Activated T-helper 9 cell treated with anti-CD3 and anti-CD28 coated beads, Interleukin-2, amount 50 U/mL, for 16 hours (primary cell): ENCODE measurements at places on chromosomes 16 and 17.

- no peak for DNase-seq
Measured at GRCh38 chr17:34249061-34249460, 6.0 kb upstream of the CCL2 start.

DNA sequence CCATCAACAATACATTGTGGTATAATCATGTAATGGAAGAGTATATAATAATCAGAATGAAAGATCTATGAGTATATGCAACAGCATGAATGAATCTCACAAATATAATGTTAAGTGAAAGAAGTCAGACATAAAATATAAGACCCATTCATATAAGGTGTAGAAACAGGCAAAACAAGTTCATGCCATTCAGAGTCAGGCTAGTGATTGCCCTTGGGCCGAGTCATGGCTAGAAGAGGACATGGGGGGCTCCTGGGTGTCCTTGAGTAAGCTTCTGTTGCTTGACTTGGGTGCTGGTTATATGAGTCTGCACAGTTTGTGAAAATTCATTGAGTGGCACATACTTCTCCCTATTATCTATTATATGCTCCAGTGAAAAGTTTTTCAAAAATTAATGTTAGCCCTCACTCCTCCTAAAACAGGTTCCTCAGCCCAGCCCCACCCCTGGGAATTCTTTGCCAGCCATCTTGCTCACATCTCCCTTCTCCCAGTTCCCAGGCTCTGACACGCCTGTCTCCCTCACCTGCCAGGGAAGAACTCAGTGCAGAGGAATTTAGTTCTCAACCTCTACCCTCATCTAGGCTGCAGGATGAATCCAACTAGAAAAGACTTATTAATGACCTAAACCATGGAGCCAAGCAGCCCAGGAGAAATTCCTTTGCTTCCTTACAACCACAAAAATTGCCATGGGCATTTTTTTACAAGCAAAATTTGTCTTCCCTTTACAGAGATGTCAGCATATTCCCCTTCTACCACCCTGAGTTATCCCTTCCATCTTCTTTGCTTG is 52.4 kb upstream of the NFAT5 start:
- DNase-seq, result no peak

- no peak for DNase-seq
Measured at GRCh38 chr16:85505794-85506634, 107.1 kb upstream of the GSE1 start.

GRCh38 chr16:19223235-19224170 is 55.5 kb downstream of the SYT17 start:
- no peak for DNase-seq

- no peak for DNase-seq
Measured at GRCh38 chr16:4018391-4018790, 97.9 kb downstream of the ADCY9 start.

GRCh38 chr17:51741458-51741857 is 417.1 kb downstream of the CA10 start:
- DNase-seq, result no peak

DNA sequence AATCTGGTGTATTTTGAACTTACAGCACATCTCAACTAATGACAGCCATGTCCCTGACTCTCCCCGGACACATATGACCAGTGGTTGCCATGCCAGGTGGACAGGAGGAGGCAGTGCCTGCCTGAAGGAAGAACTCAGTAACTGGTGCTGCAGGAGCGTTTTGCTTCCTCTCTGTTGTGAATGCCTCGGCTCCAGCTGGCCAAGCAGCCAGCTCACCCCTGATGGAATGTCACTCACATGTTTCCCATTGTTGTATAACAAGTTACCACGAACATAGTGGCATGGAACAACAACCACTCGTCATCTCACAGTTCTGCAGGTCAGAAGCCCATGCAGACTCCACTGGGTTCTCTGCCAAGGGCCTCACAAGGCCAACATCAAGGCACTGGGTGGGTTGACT is 20.1 kb upstream of the IRF8 start:
- no peak for DNase-seq

GRCh38 chr17:27807567-27808470 is 7.5 kb upstream of the NOS2 start:
- peak; percentile 32 for DNase-seq

- no peak for DNase-seq
Measured at GRCh38 chr17:4017377-4017776, 53.1 kb upstream of the ATP2A3 start.

DNA sequence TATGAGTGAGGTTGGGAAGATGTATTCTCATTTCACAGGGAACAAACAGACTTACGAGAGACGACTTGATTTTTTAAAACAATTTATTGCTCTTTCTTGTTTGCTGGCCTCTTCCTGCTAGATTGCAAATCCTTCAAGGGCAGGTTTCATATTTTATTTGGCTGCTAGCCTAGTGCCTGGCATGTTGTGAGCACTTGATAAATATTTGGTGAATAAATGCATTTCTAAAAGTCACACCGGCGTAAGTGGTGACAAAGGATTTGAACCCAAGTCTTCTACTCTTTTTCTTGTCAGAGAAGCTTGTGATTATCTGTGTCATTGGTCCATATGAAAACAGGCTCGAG is 1.4 kb downstream of the WWP2 start:
- no peak for DNase-seq

DNA sequence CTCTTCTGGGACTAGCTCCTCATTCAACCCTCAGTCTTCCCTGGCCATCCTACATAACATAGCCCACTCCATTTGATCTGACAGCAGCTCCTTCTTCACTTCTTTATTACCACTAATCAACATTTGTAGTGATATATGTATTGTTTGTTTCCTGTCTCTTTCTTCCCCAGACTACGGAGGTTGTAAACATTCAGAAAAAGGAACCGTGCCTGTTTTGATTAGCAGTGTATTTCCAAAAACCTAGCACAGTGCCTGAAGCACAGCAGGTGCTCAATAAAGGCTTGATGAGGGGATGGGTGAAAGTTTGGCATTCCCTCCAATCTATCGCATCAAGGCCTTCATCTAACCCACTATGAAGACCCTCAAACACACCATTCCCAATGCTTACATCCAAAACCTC is 150.8 kb downstream of the XYLT1 start:
- DNase-seq, result no peak

- no peak for DNase-seq
Measured at GRCh38 chr17:21361020-21361809, 14.9 kb upstream of the KCNJ12 start.

- DNase-seq, result no peak
Measured at GRCh38 chr17:17029938-17030337, 12.3 kb upstream of the MPRIP start.

- no peak for DNase-seq
Measured at GRCh38 chr17:48629411-48629759, 3.2 kb upstream of the HOXB9 start.

- no peak for DNase-seq
Measured at GRCh38 chr17:38697061-38697820, 7.8 kb upstream of the MLLT6 start.

DNA sequence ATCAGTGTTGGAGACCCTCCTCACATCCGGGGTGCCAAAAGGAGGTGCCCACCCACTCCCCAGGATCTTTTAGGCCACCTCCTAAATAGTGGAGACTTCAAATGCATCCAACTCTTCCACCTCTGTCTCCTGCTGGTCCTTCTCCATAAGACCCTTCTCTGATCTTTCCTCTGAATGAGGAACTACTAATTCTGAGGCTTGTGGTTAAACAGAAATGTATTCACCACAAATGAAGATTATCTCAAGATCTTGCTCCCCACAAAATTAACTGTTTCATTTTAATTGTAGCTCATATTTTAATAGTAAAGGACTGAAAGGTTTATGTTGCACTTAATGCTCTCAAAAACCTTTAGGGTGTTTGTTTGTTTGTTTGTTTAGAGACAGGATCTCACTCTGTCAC is 34.1 kb downstream of the TLE7 start:
- no peak for DNase-seq

DNA sequence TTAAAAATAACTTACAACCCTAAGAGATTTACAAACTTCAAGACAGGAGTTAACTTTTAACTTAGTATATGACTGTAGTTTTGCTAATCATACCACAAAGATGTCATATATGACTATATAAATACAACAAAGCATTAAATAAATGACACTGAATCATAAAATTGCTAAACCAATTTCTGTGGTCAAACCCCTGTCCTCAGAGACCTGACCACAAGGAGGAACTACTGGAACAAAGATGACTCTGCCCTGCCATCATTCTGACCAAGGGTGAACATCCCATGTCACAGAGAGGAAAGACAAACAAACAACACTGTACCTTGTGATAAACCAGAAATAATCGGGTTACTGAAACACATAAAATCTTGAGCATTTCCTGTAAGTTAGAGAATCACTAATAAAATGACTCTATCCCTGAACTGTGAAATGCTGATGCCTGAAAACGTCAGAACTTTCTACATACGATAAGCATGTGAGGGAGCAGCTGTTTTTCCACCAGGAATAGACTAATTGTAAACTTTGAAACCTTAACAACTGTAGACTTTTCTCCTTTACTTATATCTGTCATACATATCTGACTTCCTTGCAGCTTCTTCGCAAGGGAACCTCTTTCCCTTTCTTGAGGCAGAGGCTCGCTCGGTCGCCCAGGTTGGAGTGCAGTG is 47.9 kb downstream of the WDR59 start:
- DNase-seq, result no peak

- no peak for DNase-seq
Measured at GRCh38 chr17:15954222-15954621, 9.3 kb downstream of the ADORA2B start.

DNA sequence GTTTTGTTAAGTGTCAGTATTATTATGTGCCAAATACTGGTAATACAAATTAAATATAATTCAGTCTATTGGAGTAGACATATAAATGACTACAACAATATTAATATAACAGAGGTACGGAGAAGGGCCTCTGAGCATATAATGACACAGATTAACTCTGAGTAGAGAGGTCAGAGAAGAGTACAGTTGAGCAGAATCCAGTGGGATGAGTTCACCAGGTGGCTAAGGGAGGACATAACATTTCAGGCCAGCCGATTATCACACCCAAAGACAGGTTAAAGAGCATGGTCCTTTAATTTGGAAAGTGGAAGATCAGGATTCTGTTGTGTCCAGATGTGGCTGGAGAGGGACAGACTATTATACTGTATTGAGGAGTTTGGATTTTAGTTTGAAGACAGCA is 11.3 kb downstream of the NFATC3 start:
- DNase-seq, result no peak

- no peak for DNase-seq
Measured at GRCh38 chr17:72311004-72311403, 190.2 kb downstream of the SOX9 start.

- no peak for DNase-seq
Measured at GRCh38 chr17:49362723-49363117, 670 bp upstream of the ZNF652 start.

- no peak for DNase-seq
Measured at GRCh38 chr16:89619840-89620239, 6.4 kb downstream of the DPEP1 start.

- no peak for DNase-seq
Measured at GRCh38 chr16:31711344-31711845, 162.2 kb upstream of the ZNF267 start.

DNA sequence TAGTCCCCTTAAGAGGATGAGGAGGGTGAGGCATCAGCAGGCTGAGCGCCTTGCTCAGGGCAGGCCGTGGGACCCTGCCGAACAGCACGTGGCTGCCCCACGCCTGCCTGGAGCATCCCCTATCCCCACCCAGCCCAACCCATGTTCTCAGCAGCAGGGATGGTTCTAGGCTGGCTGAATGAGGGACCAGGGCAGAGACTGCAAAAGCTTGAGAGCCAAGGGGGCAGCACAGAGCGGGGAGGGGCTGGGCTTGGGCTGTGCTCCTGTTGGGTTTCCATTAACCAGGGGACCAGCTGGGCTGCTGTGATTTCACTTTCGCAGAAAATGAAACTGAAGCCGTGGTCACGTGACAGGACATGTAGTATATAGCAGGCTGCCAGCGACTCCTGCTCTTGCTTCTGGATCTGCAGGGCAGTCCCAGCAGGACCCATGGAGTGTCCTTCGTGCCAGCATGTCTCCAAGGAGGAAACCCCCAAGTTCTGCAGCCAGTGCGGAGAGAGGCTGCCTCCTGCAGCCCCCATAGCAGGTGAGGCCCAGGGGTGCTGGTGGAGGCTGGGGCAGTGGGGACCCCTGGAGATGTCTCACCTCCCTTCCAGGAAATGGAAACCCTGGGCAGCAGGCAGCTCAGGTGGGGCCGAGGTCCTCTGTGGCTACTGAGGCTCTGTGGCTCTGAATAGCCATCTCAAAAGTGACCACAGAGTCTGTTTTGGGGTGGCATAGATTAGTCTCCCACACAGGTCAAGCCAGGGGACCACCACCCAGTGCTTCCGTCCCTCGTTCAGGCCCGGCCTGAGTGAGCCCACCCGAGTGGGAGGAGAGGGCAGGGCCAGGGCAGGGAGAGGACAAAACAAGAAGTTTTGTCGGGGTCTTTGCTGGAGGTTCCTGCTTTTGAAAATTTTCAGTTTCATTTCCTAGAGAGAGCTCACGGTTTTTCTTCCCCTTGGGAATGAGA is 2.9 kb downstream of the RNF213 start:
- DNase-seq, result peak; percentile 76

GRCh38 chr17:66523378-66524200 is 221.2 kb downstream of the PRKCA start:
- no peak for DNase-seq

- DNase-seq, result no peak
Measured at GRCh38 chr16:71767060-71767900, 41.4 kb downstream of the AP1G1 start.

DNA sequence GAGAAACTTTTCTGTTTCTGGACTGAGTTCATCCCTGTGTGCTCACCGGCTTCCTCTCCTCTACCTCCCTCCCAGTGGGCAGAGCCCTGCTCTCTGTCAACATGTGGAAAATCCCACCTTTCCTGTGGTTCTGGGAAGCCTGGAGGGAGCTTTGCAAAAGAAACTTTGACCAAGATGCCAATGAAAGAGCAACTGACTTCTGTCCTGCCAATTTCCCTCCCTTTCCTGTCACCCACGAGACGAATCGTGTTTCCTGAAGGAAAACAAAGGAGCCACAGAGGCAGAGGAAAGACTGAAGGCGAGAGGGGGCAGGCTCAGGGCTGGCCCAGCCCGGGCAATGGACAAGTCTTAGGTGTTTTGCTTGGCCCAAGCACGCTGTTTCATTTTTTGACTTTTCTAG is 82.8 kb downstream of the PLCG2 start:
- DNase-seq, result no peak

GRCh38 chr16:71537643-71538042 is 11.4 kb downstream of the CHST4 start:
- DNase-seq, result no peak

GRCh38 chr16:35750157-35750689 is 2290.8 kb downstream of the TP53TG3F start:
- DNase-seq, result no peak

GRCh38 chr16:67995423-67995822 is 3.9 kb downstream of the DPEP2 start:
- DNase-seq, result no peak

DNA sequence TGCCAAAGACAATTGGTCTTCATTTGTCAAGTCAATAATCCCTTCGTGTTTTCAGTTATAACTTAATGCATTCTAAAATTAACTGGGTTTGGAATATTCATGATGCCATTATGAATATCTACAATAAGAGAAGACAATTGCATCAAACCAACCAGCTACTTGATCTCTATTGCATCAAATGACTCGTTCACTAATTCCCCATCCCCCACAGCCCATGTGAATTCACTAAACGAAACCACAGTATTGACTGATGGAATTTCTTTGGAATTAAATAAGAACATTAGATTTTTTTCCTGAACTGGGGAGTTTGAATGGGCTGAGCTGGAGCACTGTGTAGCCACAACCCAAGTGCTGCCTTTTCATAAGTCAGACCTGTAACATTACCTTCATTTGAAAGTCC is 65.3 kb downstream of the HS3ST3B1 start:
- no peak for DNase-seq
